Esophagus squamous epithelium (tissue), 5 donors: ENCODE measurements at places on chromosomes 2 and 18.

GRCh38 chr2:139259422-139260051 is 479.3 kb upstream of the NXPH2 start:
- H3K27me3 ChIP-seq: no peaks in the 10 kb centered on the region
- no peaks in the 10 kb centered on the region for H3K36me3 ChIP-seq
- H3K4me1 ChIP-seq: no peaks in the 10 kb centered on the region
- DNase-seq: no peak

DNA sequence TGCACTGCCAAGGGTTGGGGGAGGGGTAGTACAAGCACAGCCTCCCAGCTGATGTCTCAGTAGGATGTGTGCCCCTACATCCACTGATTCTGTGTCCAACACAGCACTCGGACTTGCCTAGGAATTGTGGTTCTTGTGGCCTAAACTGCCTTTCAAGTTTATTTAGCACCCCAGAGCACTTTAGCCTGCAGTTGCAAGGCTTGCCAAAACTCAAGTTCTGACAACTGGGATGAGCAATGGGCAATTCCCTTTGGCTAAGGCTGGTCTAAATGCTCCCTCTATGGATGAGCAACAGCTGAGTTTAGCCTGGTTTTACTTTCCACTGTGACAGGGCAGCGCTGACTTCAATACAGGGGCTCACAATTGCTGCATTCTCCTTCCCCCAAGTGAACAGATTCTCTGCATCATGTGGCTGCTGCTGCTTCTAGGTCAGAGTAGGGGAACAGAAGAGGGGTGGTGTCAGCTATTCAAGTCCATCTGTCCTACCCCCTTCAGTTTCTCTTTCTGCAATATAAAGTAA is 471.5 kb downstream of the PIK3C3 start:
- no peak for DNase-seq
- no peaks in the 10 kb centered on the region for H3K27me3 ChIP-seq
- H3K4me3 ChIP-seq: no peak overlapping the region
- H3K36me3 ChIP-seq: no peaks in the 10 kb centered on the region
- H3K27ac ChIP-seq: no peak overlapping the region
- H3K4me1 ChIP-seq: no peaks in the 10 kb centered on the region

GRCh38 chr2:195168369-195168768 is 488.7 kb upstream of the SLC39A10 start:
- DNase-seq: no peak
- no peak overlapping the region for H3K4me3 ChIP-seq
- no peak overlapping the region for H3K27ac ChIP-seq
- no peaks in the 10 kb centered on the region for H3K4me1 ChIP-seq
- no peaks in the 10 kb centered on the region for H3K36me3 ChIP-seq
- H3K27me3 ChIP-seq: no peaks in the 10 kb centered on the region

DNA sequence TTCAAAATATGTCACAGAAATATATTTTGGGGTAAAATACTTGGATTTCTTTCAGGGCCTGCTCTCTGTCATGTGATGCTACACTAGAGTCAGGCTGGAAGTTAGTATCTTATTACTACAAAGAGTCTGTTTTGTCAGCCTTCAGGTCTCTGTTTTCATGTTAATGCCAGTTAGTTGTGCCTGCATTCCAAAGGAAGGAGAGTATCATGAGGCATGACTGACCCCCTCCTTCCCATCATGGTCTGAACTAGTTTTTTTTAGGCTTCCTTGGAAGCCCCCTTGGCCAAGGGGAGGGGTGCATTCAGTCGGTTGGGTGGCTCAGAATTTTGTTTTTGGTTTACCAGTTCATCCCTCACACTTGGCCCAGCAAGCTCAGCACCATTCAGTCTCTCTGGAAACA is 318.0 kb downstream of the ALK start:
- DNase-seq: no peak
- H3K27ac ChIP-seq: no peak overlapping the region
- no peak overlapping the region for H3K4me3 ChIP-seq
- no peaks in the 10 kb centered on the region for H3K4me1 ChIP-seq

DNA sequence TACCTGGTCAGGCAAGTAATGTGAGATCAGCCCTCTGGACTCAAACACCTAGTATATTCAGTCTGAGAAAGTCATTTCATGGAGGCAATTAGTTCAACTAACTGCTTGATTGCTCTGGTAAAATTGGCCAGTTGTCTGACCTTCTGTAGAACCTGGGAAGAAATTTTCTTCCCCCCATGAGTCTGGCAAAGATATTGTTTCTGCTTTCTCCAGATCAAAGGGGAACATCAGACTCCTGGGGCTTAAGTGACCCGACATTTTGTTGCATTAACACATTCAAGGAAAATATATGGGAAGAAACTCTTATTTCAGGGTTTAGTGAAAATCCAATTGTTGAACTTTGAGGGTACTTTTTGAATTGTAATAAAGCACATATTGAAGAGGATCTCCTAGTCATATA is 375.1 kb downstream of the SUCLG1 start:
- no peaks in the 10 kb centered on the region for H3K4me1 ChIP-seq
- no peak overlapping the region for H3K4me3 ChIP-seq
- DNase-seq: no peak
- no peaks in the 10 kb centered on the region for H3K36me3 ChIP-seq
- H3K27ac ChIP-seq: no peak overlapping the region
- H3K27me3 ChIP-seq: no peaks in the 10 kb centered on the region

GRCh38 chr2:147542351-147542750 is 302.5 kb upstream of the ACVR2A start:
- no peaks in the 10 kb centered on the region for H3K4me1 ChIP-seq
- H3K27ac ChIP-seq: no peak overlapping the region
- no peaks in the 10 kb centered on the region for H3K27me3 ChIP-seq

GRCh38 chr2:109341355-109342255 is 212.6 kb downstream of the SH3RF3 start:
- no peak overlapping the region for H3K4me3 ChIP-seq
- H3K4me1 ChIP-seq: peaks cover 13% of the 10 kb centered on the region
- H3K27me3 ChIP-seq: no peaks in the 10 kb centered on the region

DNA sequence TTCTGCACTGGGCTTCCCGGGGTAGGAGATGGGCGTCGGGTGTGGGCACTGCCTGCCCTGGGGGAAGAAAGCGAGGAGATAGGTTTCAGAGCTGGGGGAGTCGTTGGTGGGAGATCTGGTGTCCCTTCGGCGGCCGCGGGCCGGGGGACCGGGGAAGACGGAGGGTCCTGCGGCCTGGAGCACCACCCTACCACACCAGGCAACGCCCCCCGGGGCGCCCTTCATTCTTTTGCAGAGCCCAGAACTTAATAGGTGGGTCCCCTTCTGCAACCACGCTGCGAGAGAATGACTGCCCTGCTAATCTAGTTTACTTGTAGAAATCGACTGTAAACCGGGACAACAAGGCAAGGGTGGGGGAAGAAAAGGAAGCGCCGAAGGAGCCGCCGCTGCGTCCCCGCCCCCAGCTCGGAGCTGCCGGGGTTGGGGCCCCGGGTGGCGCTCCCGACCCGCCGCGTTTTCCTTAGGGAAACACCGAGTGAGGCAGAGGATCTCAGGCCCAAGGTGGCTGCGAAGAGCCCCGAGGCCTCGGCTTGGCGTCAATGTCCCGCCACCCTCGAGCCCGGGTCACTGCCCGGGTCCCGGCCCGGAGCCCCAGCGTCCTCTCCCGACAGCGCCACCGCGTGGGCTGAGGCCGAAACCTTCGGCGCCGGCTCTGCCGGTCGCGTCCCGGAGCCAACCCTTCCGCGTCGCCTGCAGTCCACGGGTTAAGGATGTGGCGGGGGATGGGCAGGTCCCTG is 5.4 kb upstream of the SATB2 start:
- H3K27ac ChIP-seq: no peak overlapping the region
- no peaks in the 10 kb centered on the region for H3K36me3 ChIP-seq
- no peak for DNase-seq
- H3K4me3 ChIP-seq: peak overlapping the region; percentile 47
- H3K4me1 ChIP-seq: peaks cover 49% of the 10 kb centered on the region
- peaks cover 43% of the 10 kb centered on the region for H3K27me3 ChIP-seq

DNA sequence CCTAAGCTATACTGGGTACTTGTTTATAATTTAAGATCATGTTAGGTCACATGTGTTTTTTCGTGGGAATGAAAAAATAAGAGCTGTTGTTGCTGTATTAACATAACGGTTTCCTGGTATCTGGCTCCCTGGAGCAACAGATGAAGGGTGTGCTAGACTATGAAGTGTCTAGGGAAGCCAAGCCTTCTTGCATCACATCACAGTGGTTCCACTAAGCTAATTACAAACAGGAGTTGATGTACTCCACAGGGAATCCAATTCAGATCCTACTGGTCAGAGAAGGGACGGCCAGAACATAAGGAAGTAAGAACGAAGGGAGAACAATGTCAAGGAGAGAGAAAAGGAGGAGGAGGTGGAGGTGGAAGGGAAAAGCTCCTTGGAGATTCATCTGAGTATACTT is 193.0 kb upstream of the CYP26B1 start:
- DNase-seq: no peak
- no peaks in the 10 kb centered on the region for H3K27me3 ChIP-seq
- H3K27ac ChIP-seq: no peak overlapping the region
- no peaks in the 10 kb centered on the region for H3K36me3 ChIP-seq

GRCh38 chr2:227696990-227697679 is 20.7 kb downstream of the SLC19A3 start:
- no peak for DNase-seq
- H3K4me3 ChIP-seq: no peak overlapping the region
- H3K36me3 ChIP-seq: no peaks in the 10 kb centered on the region
- no peaks in the 10 kb centered on the region for H3K27me3 ChIP-seq

- DNase-seq: no peak
- no peak overlapping the region for H3K4me3 ChIP-seq
- no peaks in the 10 kb centered on the region for H3K36me3 ChIP-seq
- peaks cover 61% of the 10 kb centered on the region for H3K4me1 ChIP-seq
Measured at GRCh38 chr2:95063086-95063958, 37.8 kb downstream of the MAL start.

DNA sequence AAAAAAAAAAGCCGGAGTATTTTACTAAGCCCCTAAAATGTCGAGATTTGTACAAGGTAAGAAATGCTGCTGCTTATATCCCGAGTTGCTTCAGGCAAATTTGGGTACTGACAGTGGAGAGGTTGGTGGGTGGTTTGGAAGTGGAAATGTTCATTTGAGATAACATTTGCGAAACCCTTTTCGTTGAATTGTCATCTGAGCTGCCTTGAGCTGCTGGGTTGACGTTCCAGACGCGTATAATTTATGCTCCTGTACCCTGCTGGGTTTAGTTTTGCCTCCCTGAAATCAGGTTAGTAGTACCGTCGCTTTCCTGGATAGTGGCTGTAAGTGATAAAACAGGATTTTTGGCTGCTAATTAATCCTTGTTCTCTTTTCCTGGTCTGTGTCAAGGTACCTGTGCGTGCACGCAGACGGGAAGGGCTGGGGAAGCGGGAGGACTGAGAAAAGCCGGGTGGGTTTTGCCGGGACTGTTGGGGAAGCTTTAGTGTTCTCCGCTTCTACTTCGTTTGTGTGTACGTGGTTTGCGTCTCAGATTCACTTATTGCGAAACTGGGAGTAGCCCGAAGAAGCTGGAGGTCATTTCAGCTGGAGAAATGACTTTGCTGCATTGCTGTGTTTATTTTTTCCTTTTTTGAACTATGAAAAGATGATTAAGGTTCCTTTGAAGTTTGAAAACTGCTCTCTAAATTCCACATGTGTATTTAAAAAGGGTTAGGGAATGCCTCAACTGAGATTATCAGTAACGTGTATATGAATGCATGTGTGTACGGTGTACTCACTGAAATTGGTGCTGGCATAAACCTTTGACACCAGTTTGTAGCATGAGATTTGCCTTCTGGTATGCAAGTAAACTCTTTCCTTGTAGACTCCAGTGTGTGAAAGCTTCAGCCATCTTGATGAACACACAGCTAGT is 709 bp downstream of the UGP2 start:
- no peaks in the 10 kb centered on the region for H3K36me3 ChIP-seq
- H3K4me1 ChIP-seq: peaks cover 20% of the 10 kb centered on the region
- peak overlapping the region; percentile 87 for H3K4me3 ChIP-seq
- no peak for DNase-seq
- no peaks in the 10 kb centered on the region for H3K27me3 ChIP-seq

DNA sequence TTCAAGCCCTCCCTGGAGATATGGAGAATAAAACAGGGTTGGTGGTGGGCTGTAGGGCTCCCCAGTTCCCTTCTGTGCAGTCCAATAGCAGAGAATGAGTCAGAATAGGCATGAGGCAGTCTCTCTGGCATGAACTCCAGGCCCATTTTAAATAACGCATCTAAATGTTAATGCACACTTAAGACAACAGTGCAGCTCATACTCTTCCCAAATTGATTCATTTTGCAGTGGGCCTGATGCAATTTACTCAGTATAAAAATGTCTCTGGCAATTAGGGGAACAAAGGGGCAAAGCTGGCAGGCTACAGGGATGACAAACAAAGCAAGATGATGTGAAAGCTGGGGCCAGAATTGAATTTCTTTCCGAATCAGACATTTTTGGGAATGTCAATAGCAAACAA is 402.8 kb downstream of the CLIP4 start:
- no peak overlapping the region for H3K4me3 ChIP-seq
- H3K36me3 ChIP-seq: no peaks in the 10 kb centered on the region
- H3K27ac ChIP-seq: no peak overlapping the region
- no peak for DNase-seq
- H3K27me3 ChIP-seq: no peaks in the 10 kb centered on the region
- no peaks in the 10 kb centered on the region for H3K4me1 ChIP-seq

GRCh38 chr2:5472673-5473072 is 219.5 kb upstream of the SOX11 start:
- no peak overlapping the region for H3K4me3 ChIP-seq
- H3K4me1 ChIP-seq: no peaks in the 10 kb centered on the region
- no peak for DNase-seq
- H3K27me3 ChIP-seq: no peaks in the 10 kb centered on the region
- H3K36me3 ChIP-seq: no peaks in the 10 kb centered on the region

DNA sequence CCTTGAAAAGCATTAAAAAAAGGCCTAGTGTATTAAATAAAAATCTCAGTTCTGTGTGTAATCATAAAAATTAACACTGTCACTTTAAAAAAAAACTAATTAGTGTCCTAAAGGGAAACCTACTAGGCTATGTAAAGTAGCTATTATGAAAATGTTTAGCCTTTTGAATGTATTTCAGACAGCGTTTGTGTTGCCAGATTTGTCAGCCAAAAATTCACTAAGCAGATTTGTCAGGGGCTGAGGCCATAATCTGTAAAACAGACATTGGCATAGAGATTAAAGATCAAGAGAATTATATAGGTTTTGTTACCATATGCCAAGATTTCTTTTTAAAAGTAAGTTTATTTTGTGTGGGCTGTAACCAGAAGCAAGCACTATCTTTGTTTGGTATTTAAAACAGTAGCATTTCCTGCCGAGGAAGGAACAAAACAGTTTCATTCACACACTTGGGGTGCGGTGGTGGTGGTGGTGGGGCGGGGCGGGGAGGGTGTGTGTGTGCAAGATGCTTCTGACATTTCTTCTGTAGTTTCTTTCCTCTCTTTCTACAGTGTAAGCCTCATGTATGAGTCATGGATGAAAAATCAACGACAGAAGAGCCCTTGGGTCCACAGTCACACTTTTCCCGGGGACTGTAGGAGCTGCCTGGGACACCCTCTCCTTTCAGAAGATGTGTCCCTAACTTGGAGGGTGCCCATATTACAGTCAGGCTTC is 328.5 kb upstream of the FANCL start:
- H3K4me3 ChIP-seq: no peak overlapping the region
- DNase-seq: no peak
- no peaks in the 10 kb centered on the region for H3K27me3 ChIP-seq
